NCI-H345 (cell line): ENCODE measurements at places on chromosomes 4 and X.

- DNase-seq = no peak
These were observed 37.5 kb downstream of the USP46 start for GRCh38 chr4:52621567-52621966.

DNA sequence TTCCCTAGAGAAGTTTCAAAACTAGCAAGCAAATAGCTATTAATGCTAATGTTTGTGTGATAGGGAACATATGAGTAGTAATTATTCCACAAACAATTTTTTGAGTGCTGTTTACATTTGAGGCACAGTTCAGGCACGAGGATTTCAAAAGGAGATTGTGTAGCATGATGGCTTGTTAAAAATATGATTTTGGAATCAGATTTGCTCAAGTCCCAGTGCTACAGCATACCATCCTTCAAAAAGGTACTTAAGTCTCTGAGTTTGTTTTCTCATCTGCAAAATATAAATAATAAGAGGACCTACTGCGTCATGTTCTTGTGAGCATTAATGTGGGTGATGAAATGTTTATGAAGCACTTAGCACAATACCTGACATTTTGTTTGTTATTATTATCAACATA is 11.3 kb downstream of the TLR8 start:
- no peak for DNase-seq

DNA sequence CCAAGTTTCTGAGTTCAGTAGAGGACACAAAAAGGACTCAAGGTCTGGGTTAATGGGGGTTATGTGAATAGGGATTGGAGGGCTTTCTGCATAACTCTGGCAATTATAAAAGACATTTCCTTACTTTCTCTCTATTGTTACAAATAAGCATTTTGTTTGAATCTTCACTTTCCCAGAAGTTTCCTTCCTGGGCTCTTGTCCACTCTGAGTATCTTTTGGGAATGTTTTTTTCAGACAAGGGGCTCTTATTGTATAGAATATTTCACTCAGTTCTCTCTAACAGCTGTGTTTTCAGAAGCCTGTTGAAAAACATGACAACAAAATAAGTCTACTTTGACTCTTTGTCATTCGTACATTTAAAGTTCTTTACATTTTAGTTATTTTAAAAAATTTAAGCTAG is 57.6 kb upstream of the MAP9 start:
- DNase-seq = no peak

GRCh38 chr4:68904786-68905185 is 46.8 kb downstream of the UGT2A3 start:
- DNase-seq = peak; percentile 41

- no peak for DNase-seq
These were observed 186.0 kb upstream of the CXorf66 start for GRCh38 chrX:140151316-140151715.

GRCh38 chr4:164212134-164212533 is 541.8 kb upstream of the SMIM31 start:
- DNase-seq = no peak

DNA sequence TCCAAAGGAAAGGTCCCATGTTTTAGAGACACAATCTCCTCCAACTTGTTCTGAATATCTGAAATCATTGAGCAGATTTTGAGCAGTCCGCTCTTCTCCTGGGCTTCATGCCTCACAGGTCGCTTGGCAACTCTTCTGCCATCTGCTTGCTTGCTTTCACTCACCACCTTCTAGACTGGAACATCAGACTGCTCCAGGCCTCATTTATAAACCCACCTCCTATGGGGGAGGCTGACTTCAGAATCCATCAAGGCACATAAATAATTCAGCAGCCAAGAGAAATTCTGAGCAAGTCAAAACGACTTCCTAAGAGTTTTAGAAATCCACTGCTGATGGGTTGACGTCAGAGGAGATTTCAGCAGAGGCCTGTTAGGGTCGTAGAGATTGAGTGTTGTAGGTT is 64.1 kb downstream of the FAM184B start:
- DNase-seq = no peak

DNA sequence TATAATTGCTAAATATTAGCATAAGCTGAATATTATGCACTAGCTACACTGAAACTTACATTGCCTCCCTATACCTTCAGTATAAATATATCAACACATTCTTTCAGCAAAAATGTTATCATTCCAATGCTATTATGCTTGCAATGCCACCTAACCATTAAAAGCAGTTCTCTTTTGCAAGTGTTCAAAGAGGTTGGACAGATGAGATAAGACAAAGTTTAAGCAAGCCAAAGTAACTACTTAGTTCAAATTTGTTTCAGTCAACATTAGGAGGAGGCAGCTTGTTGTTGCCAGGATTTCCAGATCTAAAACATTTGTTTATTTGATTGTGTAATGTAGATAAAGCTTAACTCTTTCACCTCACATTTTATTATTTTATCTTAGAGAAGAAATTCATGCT is 323.9 kb upstream of the FAM241A start:
- no peak for DNase-seq

GRCh38 chrX:68881911-68882310 is 53.1 kb downstream of the EFNB1 start:
- DNase-seq = no peak

- no peak for DNase-seq
These were observed 84.0 kb downstream of the PHKA2 start for GRCh38 chrX:18899796-18900380.

DNA sequence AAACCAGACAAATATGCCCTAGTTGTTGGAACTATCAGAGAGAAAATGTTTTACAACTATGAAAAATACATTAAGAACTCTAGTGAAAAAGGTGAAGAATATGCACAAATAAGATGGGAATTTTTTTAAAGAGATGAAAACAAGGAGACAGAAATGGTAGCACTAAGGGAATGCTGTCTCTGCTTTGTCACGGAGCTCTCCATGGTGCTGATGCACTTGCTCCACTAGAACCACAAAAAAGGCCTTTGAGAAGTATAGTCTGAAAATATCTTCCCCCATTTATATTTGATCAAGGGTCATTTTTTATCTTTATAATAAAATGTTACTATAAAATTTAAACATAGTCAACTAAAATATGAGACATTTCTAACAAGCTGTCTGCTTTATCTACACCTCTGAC is 1655.5 kb upstream of the AGA start:
- no peak for DNase-seq

- no peak for DNase-seq
These were observed 77.4 kb downstream of the HPRT1 start for GRCh38 chrX:134537179-134537955.

- no peak for DNase-seq
These were observed 21.1 kb upstream of the PLS3 start for GRCh38 chrX:115539841-115540240.

- DNase-seq = no peak
These were observed 95.8 kb upstream of the LDB2 start for GRCh38 chr4:16993956-16994840.

- no peak for DNase-seq
These were observed 34.0 kb upstream of the CYBB start for GRCh38 chrX:37745835-37746217.

- no peak for DNase-seq
These were observed 503 bp upstream of the PDE5A start for GRCh38 chr4:119629142-119629471.

DNA sequence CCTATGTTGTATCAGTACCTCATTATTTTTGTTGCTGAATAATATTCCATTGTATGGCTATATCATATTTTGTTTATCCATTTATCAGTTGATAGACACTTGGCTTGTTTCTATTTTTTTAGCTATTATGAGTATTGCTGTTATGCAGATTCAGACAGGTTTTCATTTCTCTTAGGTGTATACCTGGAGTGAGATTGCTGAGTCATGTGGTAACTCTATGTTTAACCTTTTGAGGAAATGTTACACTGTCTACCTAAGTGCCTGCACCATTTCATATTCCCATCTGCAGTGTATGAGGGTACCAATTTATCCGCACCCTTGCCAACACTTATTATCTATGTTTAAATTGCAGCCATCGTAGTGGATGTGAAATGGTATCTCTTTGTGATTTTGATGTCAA is 43.0 kb upstream of the SH3RF1 start:
- no peak for DNase-seq

- DNase-seq = no peak
These were observed 14.1 kb downstream of the CD99 start for GRCh38 chrX:2705046-2705832.

DNA sequence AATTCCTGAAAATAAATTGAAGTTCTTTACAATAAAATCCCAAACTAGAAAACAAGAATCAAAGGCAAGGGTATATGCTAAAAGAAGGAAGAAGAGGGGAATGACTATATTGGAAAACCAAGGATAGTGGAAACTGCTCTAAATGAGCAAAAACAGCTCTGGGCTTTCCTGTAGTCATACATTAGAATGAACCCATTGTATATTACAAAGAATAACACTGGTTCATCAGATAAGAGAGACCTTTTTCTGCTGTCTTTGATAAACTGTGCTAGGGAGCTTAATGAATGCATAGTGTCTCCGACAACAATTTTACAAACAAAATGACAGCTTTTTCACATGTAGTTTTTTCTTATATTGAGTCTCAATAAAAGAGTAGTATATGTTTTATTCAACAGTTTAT is 26.6 kb downstream of the TLR2 start:
- DNase-seq = no peak

DNA sequence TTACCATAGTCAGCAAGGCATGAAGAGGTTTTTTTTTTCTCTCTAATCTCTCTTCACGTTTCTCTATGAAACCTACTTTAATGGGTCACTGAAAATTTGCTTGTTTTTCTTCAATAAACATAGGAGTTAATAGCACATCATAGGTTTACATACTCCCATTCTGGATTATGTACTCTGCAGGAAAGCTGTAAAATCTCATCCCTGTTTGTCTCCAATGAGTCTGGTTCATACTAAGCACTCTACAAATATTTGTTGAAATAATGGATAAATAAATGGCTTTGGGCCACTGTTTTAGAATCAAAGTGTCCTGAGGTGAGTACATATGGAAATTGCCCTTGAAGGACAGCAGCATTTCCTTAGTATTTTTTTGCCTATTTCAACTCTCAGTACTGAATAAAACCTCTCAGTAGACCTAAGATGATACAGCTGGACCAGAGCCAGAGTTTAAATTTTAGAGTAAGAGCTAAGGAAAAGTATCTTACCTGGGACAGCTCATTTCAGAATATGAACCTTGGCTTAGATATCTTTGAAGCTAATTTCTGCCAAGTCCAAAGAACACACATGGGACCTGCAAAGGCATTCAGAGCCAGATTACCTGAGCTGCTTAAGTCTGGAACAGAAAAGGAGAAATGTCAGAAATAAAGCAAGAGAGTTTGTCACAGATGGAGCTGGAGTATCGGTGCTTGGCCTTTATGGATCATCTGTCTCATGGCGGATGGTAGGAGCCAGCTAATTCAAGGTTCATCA is 34.4 kb downstream of the PF4 start:
- DNase-seq = no peak

GRCh38 chr4:178275671-178276360 is 833.6 kb upstream of the AGA start:
- DNase-seq = no peak

- no peak for DNase-seq
These were observed 29.8 kb downstream of the DCAF8L2 start for GRCh38 chrX:27619975-27620374.

DNA sequence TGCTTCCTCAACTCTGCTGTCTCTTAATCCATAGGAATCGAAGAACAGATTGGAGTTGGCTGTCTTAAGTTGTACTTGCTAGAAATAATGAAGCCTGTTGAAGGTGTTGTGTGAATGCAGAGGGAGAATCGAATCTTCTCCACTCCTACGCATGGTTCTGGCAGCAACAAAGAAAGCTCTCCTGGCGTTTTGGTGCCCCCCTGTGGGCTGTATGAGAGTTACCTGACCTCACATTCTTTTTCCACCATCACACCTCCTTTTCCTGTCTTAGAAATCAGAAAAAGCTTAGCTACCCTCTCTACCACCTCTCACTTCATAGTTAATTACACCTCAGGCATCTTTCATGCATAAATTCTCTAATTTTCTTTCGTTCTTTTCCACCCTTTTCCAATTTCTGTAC is 16.3 kb downstream of the KLF8 start:
- DNase-seq = peak; percentile 34

- DNase-seq = no peak
These were observed 556 bp upstream of the SLC25A43 start for GRCh38 chrX:119398587-119398973.

DNA sequence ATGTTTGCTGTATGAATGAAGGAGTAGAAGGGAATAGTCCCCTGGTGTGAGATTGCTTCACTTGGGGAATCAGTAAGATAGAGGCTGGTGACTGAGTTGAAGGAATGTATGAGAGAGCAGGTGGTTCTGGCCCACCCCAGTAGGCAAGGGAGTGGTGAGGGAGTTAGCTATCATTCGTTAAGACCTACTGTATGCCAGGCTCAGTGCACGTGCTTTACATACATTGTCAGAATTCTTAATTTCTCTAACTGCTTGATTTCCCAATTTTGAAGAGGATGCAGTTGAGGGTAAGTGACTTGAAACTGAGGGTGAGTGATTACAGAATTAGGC is 700 bp downstream of the VMA21 start:
- no peak for DNase-seq
